ENCODE measurements at places on chromosomes 13 and 19.

GRCh38 chr13:20035130-20035529 is 76.6 kb downstream of the ZMYM2 start:
- peak; percentile 14 for DNase-seq
- no peak overlapping the region for H3K4me3 ChIP-seq
- no peaks in the 10 kb centered on the region for H3K27me3 ChIP-seq
- H3K4me1 ChIP-seq: no peaks in the 10 kb centered on the region
- no peak overlapping the region for H3K27ac ChIP-seq

GRCh38 chr19:30387311-30388115 is 15.3 kb downstream of the ZNF536 start:
- no peaks in the 10 kb centered on the region for H3K27me3 ChIP-seq
- H3K4me3 ChIP-seq: no peak overlapping the region
- H3K36me3 ChIP-seq: no peaks in the 10 kb centered on the region
- DNase-seq: no peak
- H3K27ac ChIP-seq: no peak overlapping the region
- H3K4me1 ChIP-seq: no peaks in the 10 kb centered on the region

- H3K27me3 ChIP-seq: no peaks in the 10 kb centered on the region
- no peak for DNase-seq
- H3K4me3 ChIP-seq: no peak overlapping the region
- no peak overlapping the region for H3K27ac ChIP-seq
Observed at GRCh38 chr13:40208517-40208916, 457.9 kb downstream of the FOXO1 start.

DNA sequence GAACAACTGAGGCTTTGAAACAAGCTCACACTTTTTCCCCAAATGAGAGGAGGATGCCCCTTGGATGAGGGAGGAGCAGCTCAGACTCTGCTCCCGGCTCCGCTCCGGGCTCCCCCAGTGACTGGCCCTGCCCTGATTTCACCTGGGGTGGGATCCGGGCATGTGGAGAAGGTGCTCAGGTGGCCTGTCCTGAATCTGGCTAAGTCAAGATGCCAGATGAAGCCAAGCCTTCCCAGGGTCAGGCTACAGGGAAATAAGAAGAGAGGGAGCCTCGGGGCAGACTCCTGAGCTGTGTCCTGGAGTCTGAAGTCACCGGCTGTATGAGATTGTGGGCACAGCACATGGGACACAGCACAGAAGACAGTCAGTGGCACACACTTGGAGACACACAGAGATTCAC is 10.3 kb downstream of the CEACAM5 start:
- no peaks in the 10 kb centered on the region for H3K27me3 ChIP-seq
- H3K4me1 ChIP-seq: no peaks in the 10 kb centered on the region
- H3K27ac ChIP-seq: no peak overlapping the region
- DNase-seq: no peak
- H3K4me3 ChIP-seq: no peak overlapping the region

DNA sequence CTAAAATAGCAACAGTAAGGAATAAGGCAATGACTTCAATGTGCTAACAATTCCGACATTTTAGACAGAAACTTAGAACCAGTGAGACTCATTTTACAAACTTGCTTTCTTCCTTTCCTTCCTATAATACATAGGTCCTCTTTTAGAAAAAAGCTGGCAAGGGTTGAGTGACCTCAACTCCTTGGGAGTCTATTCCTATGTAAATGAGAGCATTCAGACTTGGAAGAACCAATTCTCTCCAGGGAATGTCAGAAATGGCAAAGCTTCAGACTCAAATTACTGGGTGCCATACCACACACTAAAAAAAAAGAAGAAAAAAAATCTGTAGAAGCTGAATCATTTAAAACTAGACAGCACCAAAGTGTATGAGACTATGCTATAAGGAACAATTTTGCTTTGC is 1328.2 kb downstream of the OLFM4 start:
- H3K4me1 ChIP-seq: no peaks in the 10 kb centered on the region
- H3K4me3 ChIP-seq: no peak overlapping the region
- no peak overlapping the region for H3K27ac ChIP-seq
- no peaks in the 10 kb centered on the region for H3K27me3 ChIP-seq

GRCh38 chr13:61700620-61701019 is 285.0 kb upstream of the PCDH20 start:
- no peaks in the 10 kb centered on the region for H3K27me3 ChIP-seq
- DNase-seq: no peak
- H3K36me3 ChIP-seq: no peaks in the 10 kb centered on the region
- H3K4me1 ChIP-seq: no peaks in the 10 kb centered on the region
- H3K4me3 ChIP-seq: no peak overlapping the region
- H3K27ac ChIP-seq: no peak overlapping the region

GRCh38 chr19:34757441-34757840 is 15.6 kb downstream of the ZNF599 start:
- H3K4me1 ChIP-seq: no peaks in the 10 kb centered on the region
- H3K27me3 ChIP-seq: no peaks in the 10 kb centered on the region
- H3K27ac ChIP-seq: no peak overlapping the region
- no peak overlapping the region for H3K4me3 ChIP-seq
- DNase-seq: no peak
- H3K36me3 ChIP-seq: no peaks in the 10 kb centered on the region

All from A673 (cell line).